ENCODE measurements at places on chromosomes 4 and X.

DNA sequence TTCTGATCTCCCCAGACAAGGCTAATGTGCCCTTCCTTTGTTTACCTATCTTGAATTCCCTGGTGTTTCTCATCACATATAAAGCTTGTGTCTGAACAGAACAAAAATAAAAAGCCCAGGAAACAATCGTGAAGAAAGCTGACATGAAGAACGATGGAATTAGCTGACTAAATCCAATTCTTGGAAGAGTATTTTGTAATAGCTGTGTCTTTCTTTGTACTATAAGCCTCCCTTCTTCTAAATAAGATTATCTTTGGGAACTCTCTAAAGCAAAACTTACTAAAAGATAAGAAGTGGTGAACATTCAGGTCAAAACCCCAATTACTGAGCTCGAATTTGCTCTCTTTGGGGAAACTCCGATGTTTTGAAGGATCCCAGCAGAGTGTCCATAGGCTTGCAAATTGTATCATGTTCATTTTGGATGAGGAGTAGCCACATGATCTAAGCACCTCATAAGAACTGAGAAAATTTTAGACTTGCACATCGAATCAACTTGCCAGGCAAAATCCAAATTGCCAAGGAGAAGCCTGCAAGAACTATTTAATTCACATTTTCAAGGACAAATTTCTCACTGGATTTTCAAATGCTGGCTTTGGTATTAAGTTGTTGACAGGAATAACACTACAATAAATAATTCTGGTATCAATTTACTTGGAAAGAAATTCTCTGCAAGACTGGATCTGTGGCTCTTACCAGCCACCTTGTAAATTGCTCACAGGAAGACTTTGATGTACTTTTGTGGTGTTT is 106.2 kb downstream of the LNX1 start:
- no peak for DNase-seq

GRCh38 chrX:136447968-136448367 is 39.8 kb upstream of the BRS3 start:
- no peak for DNase-seq

DNA sequence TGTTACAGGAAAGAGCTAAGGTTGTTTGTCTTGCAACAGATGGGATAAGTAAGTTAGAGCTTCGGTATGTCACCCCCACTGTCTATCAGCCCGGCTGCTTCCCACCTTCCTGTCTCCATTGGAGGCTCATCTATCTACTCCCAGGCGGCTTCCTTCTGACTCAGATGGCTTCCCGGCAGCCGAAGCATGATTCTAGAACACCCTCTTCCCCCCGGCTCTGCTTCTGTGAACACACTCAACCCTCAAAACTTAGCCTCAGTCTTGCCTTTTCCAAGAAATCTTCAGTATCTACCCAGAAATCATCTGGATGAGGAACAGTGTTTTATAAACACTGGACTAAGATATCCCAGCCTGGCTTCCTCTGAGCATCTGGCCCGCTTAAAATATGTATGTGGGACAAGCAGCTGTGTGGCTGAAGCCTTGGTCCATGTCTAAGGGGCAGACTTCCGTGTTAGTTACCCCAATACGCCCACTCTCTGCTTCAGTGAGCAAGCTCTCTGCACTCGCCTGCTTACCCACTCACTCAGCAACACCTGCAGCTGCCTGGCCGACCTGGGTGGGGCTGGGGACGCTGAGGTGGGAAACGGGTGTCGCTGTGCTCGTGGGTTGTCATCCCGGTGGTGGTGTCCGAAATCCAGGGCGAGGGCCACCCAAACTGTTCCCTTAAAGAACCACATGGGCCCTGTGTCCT is 12.0 kb upstream of the SLC2A9 start:
- DNase-seq = no peak

DNA sequence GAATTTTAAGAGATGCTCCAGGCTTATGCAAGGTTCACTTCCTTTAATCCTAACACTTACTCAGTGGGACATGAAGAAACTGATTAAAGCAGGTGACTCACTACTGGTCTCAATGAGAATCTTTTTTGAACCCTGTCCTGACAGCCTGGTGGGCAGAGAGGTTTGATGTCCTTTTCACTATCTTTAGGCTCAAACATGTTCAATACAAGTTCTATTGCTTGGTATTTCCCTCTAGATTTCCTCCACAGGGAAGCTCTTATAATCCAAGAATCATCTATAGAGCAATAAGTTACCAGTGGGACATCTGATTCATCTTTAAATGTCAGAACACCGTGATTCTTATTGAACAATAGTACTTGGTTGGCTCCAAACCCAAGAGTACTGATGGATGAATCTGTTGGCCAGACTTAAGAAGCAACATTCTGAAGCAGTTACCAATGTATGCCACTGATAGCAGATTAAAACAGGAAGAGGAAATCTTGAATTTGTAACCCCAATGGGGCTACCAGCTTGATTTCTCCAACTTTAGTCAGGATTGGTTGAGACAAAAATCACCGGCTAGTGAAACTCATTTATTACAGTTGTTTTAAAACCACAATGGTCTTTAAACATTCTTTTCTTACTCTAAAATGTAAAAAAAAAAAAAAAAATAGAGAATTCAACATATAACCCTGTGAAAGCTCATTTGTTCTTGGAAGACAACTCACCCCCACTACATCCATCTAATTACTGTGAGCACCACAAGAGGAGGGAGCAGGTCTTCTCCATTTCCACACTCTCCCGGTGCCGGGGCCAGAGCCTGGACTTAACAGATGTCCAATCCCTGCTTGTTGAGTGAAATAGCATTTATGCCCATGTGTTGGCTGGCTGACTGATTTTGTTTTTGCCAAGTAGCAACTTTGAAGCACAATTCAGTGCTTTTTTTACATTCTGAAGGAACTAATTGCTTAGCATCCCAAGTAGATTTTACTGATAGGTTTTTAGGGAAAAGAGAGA is 43.3 kb downstream of the FGFBP1 start:
- no peak for DNase-seq

GRCh38 chr4:108901291-108901690 is 138.4 kb upstream of the ETNPPL start:
- DNase-seq = no peak

- no peak for DNase-seq
These were observed 28.8 kb downstream of the RPS6KA3 start for GRCh38 chrX:20237864-20238263.

- peak; percentile 1 for DNase-seq
These were observed 97.4 kb downstream of the COL4A5 start for GRCh38 chrX:108537005-108537404.

Measured in NCI-H2107 (cell line).